ENCODE measurements at places on chromosomes 7 and 10. TPM values are rescaled to one million over a fixed set of nuclear protein-coding genes. Genes with fewer than 3 reads are reported as not detected.

- H3K36me3 ChIP-seq, result peaks cover 19% of the 10 kb centered on the region
- no peaks in the 10 kb centered on the region for H3K27me3 ChIP-seq
- H3K27ac ChIP-seq, result no peak overlapping the region
- DNase-seq, result no peak
These were observed 32.5 kb downstream of the GHRHR start for GRCh38 chr7:30996256-30996655.

Gene EBLN1
- not detected for total RNA-seq

GRCh38 chr10:13636776-13637175 is 50.0 kb downstream of the PRPF18 start:
- peaks cover 2% of the 10 kb centered on the region for H3K36me3 ChIP-seq
- H3K27me3 ChIP-seq, result no peaks in the 10 kb centered on the region
- H3K27ac ChIP-seq, result no peak overlapping the region
- DNase-seq, result no peak
- H3K4me3 ChIP-seq, result no peak overlapping the region

Gene PDE1C
- total RNA-seq, result 10.6 TPM

GRCh38 chr10:120387326-120387725 is 69.7 kb upstream of the PLPP4 start:
- no peaks in the 10 kb centered on the region for H3K4me1 ChIP-seq
- DNase-seq, result no peak
- no peak overlapping the region for H3K27ac ChIP-seq
- H3K27me3 ChIP-seq, result no peaks in the 10 kb centered on the region
